Activated naive CD4-positive, alpha-beta T cell treated with anti-CD3 and anti-CD28 coated beads, Interleukin-2, amount 10 ng/mL, durations not matched to agents 7 days and 5 days (primary cell): ENCODE measurements at places on chromosomes 7 and 10.

DNA sequence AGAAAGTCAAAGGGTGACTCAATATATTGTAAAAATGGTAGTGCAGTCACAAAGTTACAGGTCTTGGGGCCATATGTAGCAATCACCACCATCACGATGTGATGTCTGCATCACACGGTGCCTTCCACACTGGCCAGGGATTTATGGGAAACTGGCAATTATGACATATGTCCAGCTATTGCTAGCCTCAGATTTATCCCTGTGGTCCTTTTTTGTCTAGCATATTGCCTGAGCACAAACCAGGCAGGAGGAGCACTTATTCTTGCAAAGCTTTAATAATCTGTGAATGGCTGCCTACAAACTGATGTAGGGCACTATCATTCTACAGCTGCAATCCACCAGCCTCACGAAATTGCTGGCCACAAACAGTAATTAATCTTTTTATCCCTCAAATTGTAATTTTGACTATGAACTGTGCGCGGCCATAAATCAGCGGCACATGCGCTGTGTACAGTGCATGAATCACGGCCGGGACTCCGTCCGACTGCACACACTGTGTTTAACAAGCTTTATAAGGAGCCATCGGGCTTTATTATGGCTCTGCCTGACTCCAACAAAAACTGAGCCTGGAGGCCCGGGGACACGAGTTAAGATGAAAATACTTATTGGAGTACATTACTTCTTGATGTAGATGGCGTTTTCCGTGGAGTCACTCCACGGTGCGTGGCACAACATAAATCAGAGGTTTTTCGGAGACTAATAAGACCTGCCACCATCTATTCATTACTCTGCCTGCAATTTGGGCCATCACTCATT, 115.2 kb downstream of the EBF3 start:
- H3K27me3 ChIP-seq = no peaks in the 10 kb centered on the region
- no peak overlapping the region for H3K4me3 ChIP-seq
- H3K36me3 ChIP-seq = no peaks in the 10 kb centered on the region
- no peak for DNase-seq
- no peak overlapping the region for H3K27ac ChIP-seq

- H3K27me3 ChIP-seq = no peaks in the 10 kb centered on the region
- peaks cover 15% of the 10 kb centered on the region for H3K4me1 ChIP-seq
- no peak overlapping the region for H3K27ac ChIP-seq
- peak; percentile 46 for DNase-seq
Observed at GRCh38 chr10:14904316-14904732, 25.7 kb downstream of the SUV39H2 start.

DNA sequence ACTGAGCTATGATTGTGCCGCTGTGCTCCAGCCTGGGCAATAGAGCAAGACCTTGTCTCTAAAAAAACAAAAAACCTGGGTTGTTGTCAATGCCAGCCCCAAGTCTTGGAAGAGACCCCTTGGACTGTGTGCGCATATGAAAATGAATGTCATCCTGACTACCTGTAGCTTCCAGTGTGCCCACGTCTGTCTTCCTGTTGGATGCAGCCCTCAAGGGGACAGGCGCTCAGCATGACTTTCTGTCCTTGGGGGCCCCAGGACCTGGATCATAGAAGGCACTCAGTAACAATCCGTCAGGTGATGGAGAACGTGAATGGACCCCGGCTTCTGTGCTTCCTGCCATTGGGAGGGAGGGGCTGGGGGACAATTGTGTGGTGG, 9.0 kb downstream of the PRF1 start:
- peaks cover 59% of the 10 kb centered on the region for H3K27me3 ChIP-seq
- DNase-seq = no peak
- no peak overlapping the region for H3K4me3 ChIP-seq

GRCh38 chr10:126090911-126091728, 194.8 kb downstream of the FANK1 start:
- H3K4me3 ChIP-seq = no peak overlapping the region
- DNase-seq = no peak
- no peaks in the 10 kb centered on the region for H3K4me1 ChIP-seq
- H3K36me3 ChIP-seq = no peaks in the 10 kb centered on the region
- H3K27me3 ChIP-seq = no peaks in the 10 kb centered on the region

DNA sequence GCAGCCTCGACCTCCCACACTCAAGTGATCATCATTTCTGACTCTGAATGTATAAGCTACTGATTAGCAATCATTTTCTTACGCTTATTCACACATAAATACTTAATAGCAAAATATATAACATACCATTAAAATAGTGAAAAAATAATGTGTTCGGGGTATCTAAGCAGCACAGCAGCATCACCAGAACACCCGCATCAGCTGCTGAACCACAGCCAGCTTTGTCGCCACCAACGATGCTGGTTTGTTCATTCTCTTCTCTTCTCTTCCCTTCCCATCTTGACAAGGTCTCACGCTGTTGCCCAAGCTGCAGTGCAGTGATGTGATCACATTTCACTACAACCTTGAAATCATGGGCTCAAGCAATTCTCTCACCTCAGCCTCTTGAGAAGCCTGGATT, 425.1 kb upstream of the LRGUK start:
- H3K27me3 ChIP-seq = no peaks in the 10 kb centered on the region
- no peak for DNase-seq
- H3K36me3 ChIP-seq = no peaks in the 10 kb centered on the region
- no peak overlapping the region for H3K27ac ChIP-seq
- H3K4me3 ChIP-seq = no peak overlapping the region
- no peaks in the 10 kb centered on the region for H3K4me1 ChIP-seq

GRCh38 chr10:84176351-84176750, 2.8 kb downstream of the GPR15LG start:
- H3K4me3 ChIP-seq = no peak overlapping the region
- peak overlapping the region; percentile 87 for H3K27ac ChIP-seq
- peaks cover 6% of the 10 kb centered on the region for H3K4me1 ChIP-seq
- peaks cover 5% of the 10 kb centered on the region for H3K27me3 ChIP-seq

- peak overlapping the region; percentile 18 for H3K4me3 ChIP-seq
- H3K27ac ChIP-seq = no peak overlapping the region
- DNase-seq = no peak
- H3K36me3 ChIP-seq = no peaks in the 10 kb centered on the region
- H3K27me3 ChIP-seq = peaks cover 20% of the 10 kb centered on the region
Observed at GRCh38 chr7:93920496-93921182, 896 bp upstream of the GNG11 start.

GRCh38 chr7:111992601-111993000, 213.6 kb downstream of the DOCK4 start:
- no peaks in the 10 kb centered on the region for H3K27me3 ChIP-seq
- H3K4me1 ChIP-seq = no peaks in the 10 kb centered on the region
- H3K36me3 ChIP-seq = no peaks in the 10 kb centered on the region
- no peak overlapping the region for H3K27ac ChIP-seq
- H3K4me3 ChIP-seq = no peak overlapping the region

DNA sequence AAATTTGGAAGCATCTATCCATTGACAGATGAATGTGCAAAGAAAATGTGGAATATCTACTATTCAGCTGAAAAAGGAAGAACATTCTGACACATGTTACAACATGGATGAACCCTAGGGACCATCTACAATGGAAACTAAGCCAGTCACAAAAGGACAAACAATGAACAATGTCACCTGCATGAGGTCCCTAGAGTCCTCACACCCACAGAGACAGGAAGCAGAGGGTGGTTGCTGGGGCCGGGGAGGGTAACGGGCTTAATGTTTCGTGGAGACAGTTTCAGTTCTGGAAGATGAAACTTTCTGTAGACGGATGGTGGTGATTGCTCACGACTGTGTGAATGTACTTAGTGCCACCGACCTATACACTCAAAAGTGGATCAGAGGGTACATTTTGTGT, 282.9 kb downstream of the ADARB2 start:
- H3K36me3 ChIP-seq = no peaks in the 10 kb centered on the region
- no peak overlapping the region for H3K27ac ChIP-seq
- H3K4me3 ChIP-seq = no peak overlapping the region
- H3K27me3 ChIP-seq = peaks cover 4% of the 10 kb centered on the region
- peaks cover 3% of the 10 kb centered on the region for H3K4me1 ChIP-seq
- peak; percentile 37 for DNase-seq

DNA sequence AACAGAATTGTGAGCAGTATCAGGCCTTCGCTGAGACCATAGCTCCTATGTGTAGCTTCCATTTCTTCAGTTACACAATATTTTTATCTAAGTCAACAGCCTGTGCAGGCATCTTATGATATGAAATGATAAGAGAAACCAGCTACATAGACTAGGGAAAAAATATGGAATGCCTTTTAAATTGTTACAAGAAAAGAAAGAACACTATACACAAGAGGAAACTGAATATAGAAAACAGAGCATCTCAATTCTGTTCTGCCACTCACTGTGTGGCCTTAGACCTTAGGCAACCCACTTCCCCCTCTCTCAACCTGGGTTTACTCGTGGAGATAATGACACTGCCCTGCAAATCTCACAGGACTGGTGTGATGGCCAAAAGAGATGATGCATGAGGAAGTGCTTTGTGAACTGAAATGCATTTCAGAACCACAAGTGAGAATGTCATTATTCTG, 132.9 kb downstream of the LRRN3 start:
- DNase-seq = no peak
- H3K27ac ChIP-seq = no peak overlapping the region
- H3K36me3 ChIP-seq = no peaks in the 10 kb centered on the region
- H3K4me1 ChIP-seq = no peaks in the 10 kb centered on the region
- H3K27me3 ChIP-seq = no peaks in the 10 kb centered on the region

DNA sequence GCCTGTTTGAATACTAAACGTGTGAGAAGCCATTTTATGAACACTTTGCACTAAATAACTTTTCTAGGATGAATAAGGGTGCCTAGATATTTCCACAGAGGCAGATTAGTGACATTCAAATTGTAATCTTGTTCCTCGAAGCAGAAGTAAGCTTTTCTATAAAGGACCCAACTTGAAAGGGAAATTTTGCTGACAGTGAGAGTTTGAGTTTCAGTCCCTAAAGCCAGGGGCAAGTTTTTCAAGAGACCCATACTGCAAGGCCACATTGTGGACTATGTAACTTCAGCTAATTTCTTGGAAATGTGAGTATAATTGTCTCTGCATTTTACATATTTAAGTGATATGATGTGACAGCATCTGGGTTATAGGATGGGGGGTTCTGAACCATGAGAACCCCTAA, 387.2 kb upstream of the ETV1 start:
- H3K4me1 ChIP-seq = no peaks in the 10 kb centered on the region
- H3K36me3 ChIP-seq = no peaks in the 10 kb centered on the region

- no peak overlapping the region for H3K4me3 ChIP-seq
- H3K27ac ChIP-seq = no peak overlapping the region
- peaks cover 4% of the 10 kb centered on the region for H3K4me1 ChIP-seq
- peaks cover 15% of the 10 kb centered on the region for H3K27me3 ChIP-seq
Observed at GRCh38 chr10:11049806-11050205, 32.1 kb downstream of the CELF2 start.

GRCh38 chr7:35405461-35405860, 151.6 kb upstream of the TBX20 start:
- no peaks in the 10 kb centered on the region for H3K36me3 ChIP-seq
- H3K27ac ChIP-seq = no peak overlapping the region
- DNase-seq = no peak
- H3K4me1 ChIP-seq = no peaks in the 10 kb centered on the region

GRCh38 chr7:26202019-26202990, 760 bp downstream of the CBX3 start:
- peak overlapping the region; percentile 89 for H3K4me3 ChIP-seq
- peaks cover 15% of the 10 kb centered on the region for H3K27me3 ChIP-seq
- peaks cover 42% of the 10 kb centered on the region for H3K4me1 ChIP-seq
- H3K27ac ChIP-seq = peak overlapping the region; percentile 94

GRCh38 chr10:15242261-15242840, 73.9 kb upstream of the NMT2 start:
- H3K27ac ChIP-seq = no peak overlapping the region
- no peaks in the 10 kb centered on the region for H3K27me3 ChIP-seq
- DNase-seq = no peak
- no peak overlapping the region for H3K4me3 ChIP-seq

DNA sequence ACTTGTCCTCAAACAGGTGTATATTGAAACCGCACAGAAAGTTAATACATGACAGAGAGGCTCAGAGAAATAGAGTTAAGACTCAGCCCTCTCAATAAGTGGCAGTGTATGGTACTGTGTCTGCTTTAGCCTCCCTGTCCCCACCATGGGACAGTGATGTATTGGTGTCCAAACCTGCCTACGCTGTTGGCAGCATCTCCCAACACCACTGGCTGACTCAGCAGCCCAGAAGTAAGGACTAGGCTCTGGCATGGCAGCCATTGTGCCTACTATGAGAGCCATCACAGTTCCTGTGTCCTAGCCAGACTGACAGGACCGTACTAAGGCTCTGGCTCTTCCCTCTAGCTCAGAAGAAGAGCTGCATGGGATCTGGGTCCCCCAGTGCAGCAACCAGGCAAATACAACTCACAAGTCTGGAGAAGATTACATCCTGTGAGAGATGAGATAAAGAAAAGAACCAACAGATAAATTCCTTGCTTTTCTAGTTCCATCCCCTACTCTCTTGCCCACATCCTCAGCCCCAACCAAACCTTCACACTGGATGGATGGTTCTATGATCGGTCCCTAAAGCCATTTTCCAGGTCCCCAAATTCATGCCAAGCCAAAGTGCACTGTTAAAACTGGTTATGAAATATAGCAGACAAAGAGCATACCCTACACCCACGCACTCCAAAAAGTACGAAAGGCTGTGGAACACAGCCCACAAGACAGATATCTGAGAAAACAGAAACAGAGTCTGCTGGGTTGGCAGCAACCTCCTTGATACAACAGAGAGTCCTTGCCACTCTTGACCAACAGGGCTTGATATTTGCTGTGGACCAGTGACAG, 44.1 kb upstream of the DMTF1 start:
- peaks cover 8% of the 10 kb centered on the region for H3K27me3 ChIP-seq
- H3K4me3 ChIP-seq = no peak overlapping the region
- H3K36me3 ChIP-seq = no peaks in the 10 kb centered on the region
- DNase-seq = no peak
